ENCODE measurements at places on chromosomes 2 and 18. TPM values are rescaled to one million over a fixed set of nuclear protein-coding genes. Genes with fewer than 3 reads are reported as not detected.

DNA sequence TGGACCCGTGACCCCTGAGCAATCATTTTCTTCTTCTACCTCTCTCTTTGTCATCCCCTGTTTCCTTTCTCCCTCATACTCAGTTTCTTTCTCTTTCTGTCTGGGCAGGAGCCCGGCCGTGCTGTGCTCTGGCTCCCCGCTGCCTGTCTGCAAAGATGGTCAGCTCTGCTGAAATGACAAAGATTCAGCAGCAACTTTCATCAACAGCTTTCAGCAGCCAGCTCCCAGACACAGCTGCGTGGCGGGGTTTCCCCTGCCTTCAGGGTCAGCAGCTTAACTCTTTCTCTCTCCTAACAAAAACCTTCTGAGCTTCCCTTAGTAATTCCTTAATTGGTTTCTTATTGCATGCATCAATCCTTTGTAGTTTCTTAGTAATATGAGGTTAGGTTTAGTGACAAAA lies 1234.4 kb downstream of the CNTNAP5 start:
- H3K27ac ChIP-seq, result no peak overlapping the region
- H3K4me1 ChIP-seq, result no peaks in the 10 kb centered on the region
- H3K27me3 ChIP-seq, result no peaks in the 10 kb centered on the region
- H3K4me3 ChIP-seq, result no peak overlapping the region
- DNase-seq, result no peak

- DNase-seq, result no peak
- no peak overlapping the region for H3K27ac ChIP-seq
- H3K36me3 ChIP-seq, result no peaks in the 10 kb centered on the region
These were observed 470.8 kb downstream of the KCNJ3 start for GRCh38 chr2:155169317-155169716.

SP140 gene
- 0.52 TPM for total RNA-seq

DNA sequence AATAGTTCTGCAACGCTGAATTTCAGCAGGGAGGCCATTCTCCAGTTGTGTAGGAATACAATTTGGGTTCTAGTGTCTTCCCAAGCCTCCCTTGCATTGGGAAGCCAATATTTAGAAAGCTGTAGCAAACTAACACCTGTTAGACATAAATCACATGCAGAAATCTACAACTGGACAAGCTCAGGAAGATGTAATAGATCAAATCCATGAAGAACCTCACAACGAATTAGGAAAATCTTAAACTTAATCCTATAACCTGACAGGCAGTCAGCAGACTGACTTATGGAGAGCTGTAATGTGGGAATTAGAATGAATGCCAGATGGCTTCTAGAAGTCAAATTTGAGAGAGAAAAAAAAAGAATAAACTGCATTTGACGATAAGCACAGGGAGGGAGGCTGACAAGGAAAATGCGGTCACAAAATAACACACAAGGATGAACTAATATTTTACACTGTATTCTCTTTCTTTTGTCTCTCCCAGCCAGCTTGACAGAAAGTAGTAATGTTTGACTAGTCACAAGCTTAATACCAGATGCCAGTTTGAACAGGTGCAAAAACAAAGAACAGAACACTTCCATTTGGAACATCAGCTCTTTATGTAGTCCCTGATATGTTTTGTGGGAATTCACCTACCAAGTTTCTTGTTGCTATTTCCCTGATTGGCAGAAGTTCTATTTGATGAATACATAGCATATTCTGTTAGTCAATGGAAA lies 50.8 kb upstream of the FANCL start:
- H3K4me3 ChIP-seq, result no peak overlapping the region
- no peaks in the 10 kb centered on the region for H3K27me3 ChIP-seq
- no peak for DNase-seq
- no peaks in the 10 kb centered on the region for H3K4me1 ChIP-seq

DNA sequence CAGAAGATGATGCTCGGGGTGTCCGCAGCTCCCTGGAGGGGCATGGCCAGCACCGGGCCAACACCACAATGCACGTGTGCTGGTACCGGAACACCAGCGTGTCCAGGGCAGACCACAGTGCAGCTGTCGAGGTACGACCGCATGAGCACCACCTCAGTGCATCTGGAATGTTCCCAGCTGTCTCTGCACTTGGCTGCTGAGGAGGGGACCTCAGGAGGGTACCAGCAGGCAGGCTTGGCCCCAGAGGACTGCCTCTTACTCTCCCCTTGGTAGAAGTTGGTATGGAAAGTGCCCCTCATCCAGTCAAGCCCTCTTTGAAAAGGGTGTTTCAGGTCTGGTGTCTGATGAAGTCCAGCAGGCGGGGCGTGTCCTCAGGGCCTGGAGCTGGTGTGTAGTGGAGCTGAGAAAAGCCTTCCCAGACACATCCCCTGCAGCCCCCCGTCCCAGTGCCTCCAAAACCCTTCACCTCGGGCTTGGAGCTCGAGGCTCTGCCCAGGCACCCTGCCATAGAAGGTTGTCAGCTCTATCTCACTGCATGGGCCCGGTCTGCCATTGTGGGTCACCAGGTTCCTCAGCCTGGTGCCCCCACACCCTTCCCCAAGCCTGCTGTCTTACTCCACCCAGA lies 16.7 kb downstream of the STK25 start:
- H3K4me3 ChIP-seq, result no peak overlapping the region
- no peaks in the 10 kb centered on the region for H3K27me3 ChIP-seq
- H3K27ac ChIP-seq, result no peak overlapping the region
- DNase-seq, result no peak
- peaks cover 15% of the 10 kb centered on the region for H3K36me3 ChIP-seq

IL1R2 gene
- total RNA-seq, result 8.0 TPM

- H3K4me1 ChIP-seq, result no peaks in the 10 kb centered on the region
- no peak overlapping the region for H3K27ac ChIP-seq
- no peaks in the 10 kb centered on the region for H3K36me3 ChIP-seq
- no peak for DNase-seq
- no peak overlapping the region for H3K4me3 ChIP-seq
- H3K27me3 ChIP-seq, result no peaks in the 10 kb centered on the region
These were observed 1596.8 kb upstream of the SLC39A10 start for GRCh38 chr2:194060269-194060668.

All from body of pancreas (tissue), 4 donors.